ENCODE measurements at places on chromosomes 3 and 15.

- H3K27me3 ChIP-seq, result no peaks in the 10 kb centered on the region
- H3K27ac ChIP-seq, result no peak overlapping the region
- no peaks in the 10 kb centered on the region for H3K36me3 ChIP-seq
- no peak overlapping the region for H3K4me3 ChIP-seq
These were observed 746.4 kb upstream of the NR2F2 start for GRCh38 chr15:95584088-95584487.

DNA sequence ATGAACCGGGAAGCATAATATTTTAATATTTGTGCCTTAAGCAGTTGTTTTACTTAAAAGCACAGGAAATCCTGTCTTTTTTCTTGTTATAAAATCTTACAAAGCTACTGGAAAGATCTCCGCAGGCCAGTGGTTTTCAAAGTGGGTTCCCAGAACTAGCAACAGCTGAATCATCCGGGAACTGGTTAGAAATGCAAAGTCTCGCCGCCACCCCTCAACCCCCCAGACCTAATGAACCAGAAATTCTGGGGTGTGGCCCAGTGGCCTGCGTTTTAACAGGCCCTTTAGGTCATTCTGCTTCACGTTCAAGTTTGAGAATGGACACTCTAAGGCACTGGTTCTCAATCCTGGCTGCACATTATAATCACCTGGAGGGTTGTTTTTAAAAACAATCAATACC is 74.7 kb downstream of the PDZRN3 start:
- no peaks in the 10 kb centered on the region for H3K27me3 ChIP-seq
- no peaks in the 10 kb centered on the region for H3K36me3 ChIP-seq
- no peaks in the 10 kb centered on the region for H3K4me1 ChIP-seq
- no peak for DNase-seq

GRCh38 chr3:171809861-171810628 is at the start of gene PLD1:
Gene PLD1 (minus strand): TSS chr3:171810483. CDS start chr3:171738051, 72,432 bp downstream.
- H3K4me1 ChIP-seq, result peaks cover 36% of the 10 kb centered on the region
- no peaks in the 10 kb centered on the region for H3K36me3 ChIP-seq
- H3K27ac ChIP-seq, result no peak within 1 kb of the TSS
- H3K27me3 ChIP-seq, result peaks cover 47% of the 10 kb centered on the region
- H3K4me3 ChIP-seq, result peak within 1 kb of the TSS; percentile 78

GRCh38 chr15:89301304-89302089 is 33.1 kb downstream of the POLG start:
- no peaks in the 10 kb centered on the region for H3K27me3 ChIP-seq
- H3K36me3 ChIP-seq, result peaks cover 87% of the 10 kb centered on the region
- peak overlapping the region; percentile 67 for H3K27ac ChIP-seq
- H3K4me3 ChIP-seq, result no peak overlapping the region

- no peak overlapping the region for H3K4me3 ChIP-seq
- peaks cover 13% of the 10 kb centered on the region for H3K36me3 ChIP-seq
- DNase-seq, result no peak
- H3K27ac ChIP-seq, result no peak overlapping the region
- peaks cover 60% of the 10 kb centered on the region for H3K4me1 ChIP-seq
- H3K27me3 ChIP-seq, result no peaks in the 10 kb centered on the region
These were observed 5.0 kb upstream of the LRRFIP2 start for GRCh38 chr3:37179144-37179967.
